ENCODE measurements at places on chromosomes 5 and 9. TPM values are rescaled to one million over a fixed set of nuclear protein-coding genes. Genes with fewer than 3 reads are reported as not detected.

GRCh38 chr5:1549475-1550030 lies 25.8 kb upstream of the LPCAT1 start:
- no peak overlapping the region for H3K4me3 ChIP-seq
- H3K36me3 ChIP-seq: no peaks in the 10 kb centered on the region
- H3K4me1 ChIP-seq: no peaks in the 10 kb centered on the region
- no peak overlapping the region for H3K27ac ChIP-seq
- no peak for DNase-seq

DNA sequence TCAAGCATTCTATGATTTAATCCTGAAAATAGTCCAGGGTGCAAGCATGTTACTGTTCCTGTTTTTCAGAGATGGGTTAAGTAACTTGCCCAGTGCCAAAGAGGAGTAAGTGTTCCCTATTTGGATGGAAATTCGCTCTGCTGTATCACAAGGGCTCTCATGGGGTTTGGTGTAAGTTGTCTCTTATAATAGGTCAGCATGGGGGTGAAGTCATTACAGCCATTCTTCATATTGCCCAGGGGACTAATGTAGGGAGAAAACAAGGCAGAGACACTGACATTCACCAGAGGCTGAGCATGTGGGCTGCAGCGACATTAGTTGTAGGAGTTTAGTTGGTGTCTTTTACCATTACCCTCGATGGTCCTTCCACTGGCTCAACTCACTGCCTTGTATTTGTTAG lies 142.1 kb upstream of the GLRA1 start:
- no peak overlapping the region for H3K4me3 ChIP-seq
- peaks cover 11% of the 10 kb centered on the region for H3K4me1 ChIP-seq
- H3K27ac ChIP-seq: no peak overlapping the region
- DNase-seq: no peak
- no peaks in the 10 kb centered on the region for H3K27me3 ChIP-seq

DNA sequence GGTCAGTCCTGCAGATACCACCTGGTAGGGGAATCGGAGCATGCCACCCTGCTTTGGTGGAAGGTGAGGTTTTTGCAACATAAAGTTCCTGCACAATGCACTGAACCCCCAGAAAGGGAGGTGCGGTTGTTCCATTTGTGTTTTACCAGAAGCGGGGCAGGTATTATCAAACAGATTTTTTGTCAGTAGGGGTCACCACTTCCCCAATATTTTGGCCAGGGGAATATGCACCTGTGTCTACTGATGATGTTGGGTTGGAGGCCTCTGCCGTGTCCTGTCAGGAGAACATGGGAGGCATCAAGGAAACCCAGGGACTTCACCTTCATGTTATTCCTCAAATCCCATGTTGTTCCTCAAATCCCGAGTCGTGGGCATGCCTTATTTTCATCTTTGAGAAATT lies 438.7 kb downstream of the NTRK2 start:
- no peaks in the 10 kb centered on the region for H3K36me3 ChIP-seq
- no peak overlapping the region for H3K27ac ChIP-seq
- H3K4me1 ChIP-seq: no peaks in the 10 kb centered on the region
- no peak for DNase-seq

GRCh38 chr5:66151030-66151429 lies 6.9 kb downstream of the SREK1 start:
- H3K4me1 ChIP-seq: peaks cover 39% of the 10 kb centered on the region
- H3K27ac ChIP-seq: peak overlapping the region; percentile 5
- H3K36me3 ChIP-seq: peaks cover 6% of the 10 kb centered on the region
- no peak overlapping the region for H3K4me3 ChIP-seq
- DNase-seq: no peak
- no peaks in the 10 kb centered on the region for H3K27me3 ChIP-seq

The IFNA2 gene
- total RNA-seq: not detected

The CAPSL gene
- not detected for total RNA-seq

The SHB gene
- total RNA-seq: 10.6 TPM

The PCDHGC5 gene
- total RNA-seq: 1.1 TPM

GRCh38 chr5:36765876-36766275 lies 110.7 kb upstream of the NIPBL start:
- H3K27ac ChIP-seq: no peak overlapping the region
- H3K36me3 ChIP-seq: peaks cover 4% of the 10 kb centered on the region
- no peak for DNase-seq
- 0 out of 2 replicates have a peak, but pooled peaks cover 4% of the 10 kb centered on the region for H3K27me3 ChIP-seq
- H3K4me1 ChIP-seq: no peaks in the 10 kb centered on the region

The TNFAIP8 gene
- 18.1 TPM for total RNA-seq

DNA sequence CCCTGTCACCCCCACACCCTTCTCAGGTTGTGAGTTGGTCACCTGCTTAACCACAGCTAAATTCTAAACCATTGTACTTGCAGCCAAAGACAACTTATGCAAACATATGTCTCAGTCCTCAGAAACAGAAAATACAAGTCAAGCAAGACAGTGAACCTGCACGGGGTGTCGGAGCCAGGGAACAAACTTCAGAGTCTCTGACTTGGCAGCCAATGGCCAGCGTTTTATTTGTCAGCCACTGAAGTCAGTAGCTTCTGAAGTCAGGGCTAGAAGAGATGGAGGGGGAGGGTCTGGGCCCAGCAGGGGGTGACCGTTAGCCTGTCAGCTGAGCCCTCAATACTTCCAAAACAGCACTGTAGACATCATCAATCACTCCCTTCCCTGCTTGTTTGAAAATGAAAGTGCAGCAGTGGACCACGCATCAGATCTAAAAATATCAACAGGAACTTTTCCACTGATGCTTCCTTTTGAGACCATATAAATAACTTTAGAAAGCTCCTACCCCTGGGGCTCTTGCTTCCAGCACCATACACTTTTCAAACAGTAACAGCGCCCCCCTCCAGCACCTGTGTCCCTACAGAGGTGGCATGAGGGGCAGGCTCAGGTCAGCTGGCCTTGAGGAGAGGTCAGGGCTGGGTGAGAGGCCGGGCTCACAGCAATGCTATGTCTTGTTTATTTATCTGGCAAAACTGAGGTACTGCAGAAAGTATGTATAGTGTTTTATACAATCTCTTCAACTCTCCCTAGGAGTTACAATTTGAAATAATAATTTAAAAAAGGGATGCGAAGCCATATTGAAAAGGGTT lies 142.5 kb downstream of the ACER2 start:
- no peaks in the 10 kb centered on the region for H3K27me3 ChIP-seq
- H3K27ac ChIP-seq: no peak overlapping the region
- DNase-seq: peak; percentile 46
- peaks cover 16% of the 10 kb centered on the region for H3K36me3 ChIP-seq
- peaks cover 11% of the 10 kb centered on the region for H3K4me1 ChIP-seq

DNA sequence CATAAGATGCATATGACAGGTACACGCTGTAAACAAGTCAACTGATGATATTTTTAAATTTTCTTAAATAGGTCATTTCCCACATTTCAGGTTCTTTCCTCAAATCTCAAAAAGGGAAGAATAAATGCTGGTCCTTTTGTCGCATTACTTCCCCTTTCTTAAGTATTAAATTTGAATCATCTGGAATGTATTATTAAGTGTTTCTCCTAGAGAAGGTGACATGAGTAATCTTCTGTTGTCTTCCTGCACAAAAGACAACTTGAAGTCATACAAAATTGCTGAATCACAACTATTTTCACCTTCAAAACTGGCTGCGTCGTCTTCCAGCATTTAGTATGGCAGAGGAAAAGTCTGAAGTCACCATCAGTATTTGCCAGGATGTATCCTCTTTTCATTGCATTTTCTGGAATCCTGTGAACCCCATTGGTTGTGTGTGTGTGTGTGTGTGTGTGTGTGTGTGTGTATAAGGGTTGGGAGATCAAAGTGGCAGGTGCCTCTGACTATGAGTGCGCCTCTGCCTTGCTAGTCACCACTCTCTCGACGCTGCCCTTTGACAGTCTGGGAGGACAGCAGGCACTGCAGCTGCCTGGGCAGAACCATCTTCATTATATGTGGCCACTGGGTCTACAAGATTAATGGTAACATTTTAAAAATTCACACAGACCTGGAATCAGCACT lies 86.9 kb downstream of the MVB12B start:
- no peak overlapping the region for H3K27ac ChIP-seq
- H3K4me3 ChIP-seq: no peak overlapping the region
- H3K27me3 ChIP-seq: no peaks in the 10 kb centered on the region

Measured in WTC11 (cell line).